Cerebellar cortex (tissue), 1 donor: ENCODE measurements at places on chromosomes 2 and 18.

- DNase-seq: no peak
Observed at GRCh38 chr18:7779211-7779610, 212.1 kb downstream of the PTPRM start.

GRCh38 chr2:169260246-169260645, 102.1 kb downstream of the LRP2 start:
- peak; percentile 5 for DNase-seq

DNA sequence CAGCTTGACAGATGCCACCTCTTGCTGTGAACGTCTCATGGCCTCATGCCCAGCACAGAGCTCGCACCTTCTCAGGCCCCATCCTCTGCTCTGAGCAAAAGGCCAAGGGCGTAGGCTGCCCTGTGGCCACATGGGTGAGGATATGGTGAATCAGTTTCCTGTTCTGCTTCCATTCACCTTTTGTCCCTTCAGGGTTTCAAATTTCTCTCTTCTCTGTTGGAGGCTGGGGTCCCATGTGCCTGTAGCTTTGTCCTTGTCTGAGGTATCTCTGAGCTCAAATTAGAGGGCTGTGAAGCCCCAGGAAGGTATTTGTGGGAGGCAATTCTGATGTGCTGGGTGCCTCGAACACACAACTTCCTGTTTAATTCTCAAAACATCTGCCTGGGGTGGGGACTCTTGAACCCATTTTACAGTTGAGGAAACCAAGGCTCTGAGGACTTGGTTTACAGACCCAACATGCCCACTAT, 29.0 kb downstream of the ZAP70 start:
- DNase-seq: no peak

GRCh38 chr2:199727306-199727705, 123.7 kb downstream of the FTCDNL1 start:
- DNase-seq: no peak

GRCh38 chr18:61225336-61225735, 107.9 kb upstream of the CDH20 start:
- no peak for DNase-seq

GRCh38 chr2:206054952-206055351, 31.0 kb downstream of the INO80D start:
- DNase-seq: no peak

- DNase-seq: no peak
Observed at GRCh38 chr2:134722728-134723127, 3.9 kb upstream of the TMEM163 start.

- no peak for DNase-seq
Observed at GRCh38 chr2:237603718-237604362, 13.3 kb upstream of the RAB17 start.

DNA sequence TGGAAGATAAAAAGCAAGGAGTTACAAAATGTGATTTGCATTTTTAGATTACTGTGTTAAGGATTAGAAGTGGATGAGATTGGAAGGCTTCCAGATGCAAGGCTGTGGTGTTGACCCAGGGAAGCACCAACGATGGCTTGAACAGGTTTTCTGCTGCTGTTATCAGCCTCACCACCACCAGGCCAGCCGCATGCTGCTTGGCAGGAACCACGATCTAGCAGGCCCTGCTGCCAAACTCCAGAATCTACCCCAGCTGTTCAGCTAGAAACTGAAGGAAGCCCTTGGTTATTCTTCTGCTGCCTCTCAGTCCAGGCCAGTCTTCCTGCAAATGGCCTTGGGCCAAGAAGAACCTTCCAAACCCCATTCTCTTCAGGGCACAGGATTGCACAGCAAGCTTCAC, 133.9 kb downstream of the MTCL1 start:
- DNase-seq: no peak

GRCh38 chr2:233745073-233745755, 14.9 kb upstream of the UGT1A1 start:
- no peak for DNase-seq
